ENCODE measurements at places on chromosomes 1 and 21.

DNA sequence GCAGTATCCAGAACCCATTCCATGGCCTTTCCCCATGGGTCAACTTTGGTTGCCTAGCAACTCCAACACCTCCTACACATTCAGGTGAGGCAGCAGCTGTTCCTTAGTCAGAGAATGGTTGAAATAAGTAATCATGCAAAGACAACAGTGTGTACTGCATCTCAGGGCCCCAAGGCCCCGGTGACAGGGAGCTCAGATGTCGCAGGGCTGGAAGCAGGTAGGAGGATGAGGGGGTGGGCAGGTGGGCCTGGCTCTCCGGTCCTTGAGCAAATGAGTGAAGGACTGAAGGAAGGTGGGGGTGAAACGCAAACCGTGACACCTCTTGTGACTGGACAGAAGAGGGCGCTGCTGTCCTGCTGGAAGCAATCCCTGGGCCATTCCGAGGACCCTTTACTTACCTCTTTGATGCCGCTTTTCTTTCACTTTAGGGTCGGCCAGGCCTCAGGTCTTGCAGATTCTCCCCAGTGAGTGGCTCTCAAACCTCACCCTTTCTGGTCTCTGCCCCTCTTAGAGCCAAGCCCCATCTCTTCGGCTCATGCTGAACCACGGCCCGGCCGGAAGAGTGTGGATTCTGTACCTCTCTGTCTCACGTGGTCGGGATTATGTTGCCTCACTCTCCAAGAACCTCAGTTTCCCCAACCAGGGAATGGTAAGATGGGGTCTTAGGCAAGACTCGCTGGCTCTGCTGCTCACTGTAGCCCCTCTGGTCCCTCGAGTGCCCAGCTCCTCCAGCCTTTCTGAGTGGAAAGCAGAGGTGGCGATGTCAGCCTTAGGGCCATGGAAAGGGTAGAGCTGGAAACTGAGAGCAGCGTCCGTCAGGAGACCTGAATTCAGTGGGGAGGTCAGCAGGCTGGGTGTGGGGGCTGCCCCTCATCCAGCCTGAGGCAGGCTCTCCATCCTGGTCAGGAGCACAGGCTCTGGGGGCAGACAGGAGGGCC, 5.6 kb upstream of the KCNA10 start:
- DNase-seq: peak; percentile 21

GRCh38 chr21:38851101-38851500, 45.4 kb downstream of the ETS2 start:
- no peak for DNase-seq

DNA sequence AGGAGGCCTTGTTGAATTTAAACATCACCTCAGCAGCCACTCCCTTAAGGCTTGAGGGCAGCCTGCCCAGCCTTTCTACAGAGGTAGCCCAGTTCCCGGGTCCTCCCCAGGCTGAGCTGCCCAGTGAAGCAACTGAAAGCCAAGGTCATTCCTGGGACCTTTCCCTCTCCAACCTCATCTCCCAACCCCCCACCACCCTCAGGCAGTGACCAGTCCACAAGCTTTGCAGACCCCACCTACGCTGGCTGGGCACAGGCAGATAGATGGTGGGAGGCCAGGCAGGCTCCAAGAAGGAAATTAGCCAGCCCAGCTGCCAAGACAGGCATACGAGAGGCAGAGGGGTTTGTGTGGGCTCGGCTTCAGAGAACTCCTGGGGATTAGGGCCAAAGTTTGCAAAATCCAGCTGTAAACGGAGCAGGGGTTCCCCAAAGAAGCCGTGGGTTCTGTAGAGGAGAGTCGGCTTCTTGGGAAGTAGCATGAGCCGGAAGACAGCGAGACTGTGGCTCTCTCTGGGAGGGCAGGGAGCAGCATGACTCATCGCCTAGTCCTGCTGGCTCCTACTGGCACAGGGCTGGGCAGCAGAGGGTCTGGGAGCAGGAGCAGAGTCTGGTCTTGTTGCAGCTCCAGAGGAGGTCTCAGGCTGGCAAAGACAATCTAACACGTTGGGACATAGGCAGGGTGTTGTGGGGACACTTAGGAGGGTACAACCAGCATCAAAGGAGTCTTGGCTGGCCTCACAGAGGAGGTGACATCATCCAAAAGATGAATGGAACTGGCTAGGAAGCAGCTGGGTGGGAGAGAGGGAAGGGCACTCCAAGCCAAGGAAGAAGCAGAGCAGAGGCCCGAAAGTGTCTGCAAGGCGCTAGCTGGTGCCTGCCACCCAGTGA, 2.8 kb upstream of the ZC3H12A start:
- DNase-seq: no peak

- DNase-seq: no peak
Measured at GRCh38 chr1:8607906-8608305, 209.5 kb downstream of the RERE start.

GRCh38 chr1:150159550-150159949, 9.8 kb downstream of the PLEKHO1 start:
- DNase-seq: no peak

DNA sequence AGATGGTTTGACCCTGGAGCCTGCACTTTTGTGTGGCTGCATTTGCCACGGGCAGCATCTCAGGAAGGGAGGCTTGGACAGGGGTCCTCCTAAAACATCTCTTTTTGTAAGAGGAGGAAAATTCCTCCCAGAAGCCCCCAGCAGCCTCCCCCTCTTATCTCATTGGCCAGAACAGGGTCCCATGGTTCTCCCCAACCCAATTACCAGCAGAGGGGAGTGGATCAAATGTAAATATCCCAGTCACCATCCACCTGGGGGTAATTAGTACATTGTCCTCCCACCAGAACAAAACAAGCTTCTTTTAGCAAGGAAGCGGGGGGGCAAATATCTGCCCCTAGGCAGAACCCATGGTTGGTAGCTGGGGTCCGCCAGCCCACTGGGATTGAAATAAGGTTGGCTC, 44.7 kb upstream of the TENT5B start:
- peak; percentile 48 for DNase-seq

- DNase-seq: no peak
Measured at GRCh38 chr1:174880171-174880570, 119.6 kb upstream of the CACYBP start.

Measured in right kidney (tissue), 9 donors.